ENCODE measurements at places on chromosomes 12 and 14.

DNA sequence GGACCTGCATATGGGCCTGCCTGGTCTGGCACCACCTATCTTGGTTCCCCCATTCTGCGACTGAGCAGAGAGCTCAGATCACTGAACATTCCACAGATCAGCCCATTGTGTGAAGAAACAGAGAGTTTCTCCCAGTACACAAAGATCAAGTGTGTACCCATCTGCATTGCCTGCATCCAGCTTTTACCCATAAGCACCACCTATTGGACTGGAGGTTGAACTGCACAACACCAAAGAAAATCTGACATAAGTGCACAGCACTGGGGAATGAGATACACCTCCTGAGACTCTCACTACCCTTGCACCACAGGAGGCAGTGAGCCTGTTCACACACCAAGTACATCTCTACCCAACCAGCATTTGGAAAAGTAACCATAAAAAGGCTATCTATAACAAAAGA lies 362.6 kb upstream of the CLEC14A start:
- no peak for DNase-seq

GRCh38 chr12:76190299-76190698 lies 105.8 kb upstream of the NAP1L1 start:
- no peak for DNase-seq

DNA sequence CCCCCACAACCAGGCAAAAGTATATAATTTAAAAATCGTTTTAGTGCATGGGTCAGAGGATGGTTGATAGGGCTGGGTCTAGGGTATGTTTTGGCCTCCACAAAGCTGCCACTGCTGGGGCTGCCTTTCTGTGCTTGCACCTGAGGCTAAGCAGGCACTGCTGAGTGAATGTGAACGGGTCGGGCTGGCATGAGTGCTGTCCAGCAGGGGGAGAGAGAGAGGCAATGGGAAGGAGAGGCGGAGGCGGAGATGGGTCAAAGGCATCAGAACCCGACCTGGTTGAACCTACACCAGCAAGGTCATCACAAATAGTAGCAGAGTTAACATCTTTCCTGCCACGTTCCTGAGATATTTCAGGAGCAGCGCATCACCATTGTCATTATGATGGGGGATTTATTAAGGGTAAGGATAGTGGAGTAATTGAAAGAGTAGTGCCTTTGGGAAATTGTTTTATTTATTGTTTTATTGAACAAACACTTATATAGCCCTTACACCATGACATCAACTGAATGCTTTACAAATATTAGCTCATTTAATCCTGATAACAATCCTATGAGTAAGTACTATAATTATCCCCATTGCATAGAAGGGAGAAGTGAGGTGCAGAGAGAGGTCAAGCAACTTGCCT lies 5.8 kb upstream of the NRXN3 start:
- peak; percentile 11 for DNase-seq

- no peak for DNase-seq
These were observed 11.5 kb downstream of the ADAMTS20 start for GRCh38 chr12:43540470-43540869.

DNA sequence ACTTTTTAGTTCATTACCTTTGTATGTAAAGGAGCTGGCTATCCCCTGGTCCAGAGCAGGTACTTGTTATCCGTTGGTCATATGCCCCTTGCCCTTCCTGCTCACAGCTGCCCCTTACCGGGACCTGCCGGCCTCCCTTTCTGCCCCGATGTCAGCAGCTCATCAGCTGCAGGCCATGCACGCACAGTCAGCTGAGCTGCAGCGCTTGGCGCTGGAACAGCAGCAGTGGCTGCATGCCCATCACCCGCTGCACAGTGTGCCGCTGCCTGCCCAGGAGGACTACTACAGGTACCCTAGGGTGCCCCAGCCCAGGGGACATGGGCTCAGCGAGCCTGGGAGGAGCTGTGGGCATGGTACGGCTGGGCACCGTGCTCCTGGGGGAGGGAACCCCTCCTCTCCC lies 2.3 kb upstream of the RNU7-1 start:
- DNase-seq: no peak

GRCh38 chr12:2231956-2232355 lies 179.2 kb downstream of the CACNA1C start:
- DNase-seq: no peak

- no peak for DNase-seq
These were observed 211.8 kb downstream of the CRADD start for GRCh38 chr12:93888964-93889363.

DNA sequence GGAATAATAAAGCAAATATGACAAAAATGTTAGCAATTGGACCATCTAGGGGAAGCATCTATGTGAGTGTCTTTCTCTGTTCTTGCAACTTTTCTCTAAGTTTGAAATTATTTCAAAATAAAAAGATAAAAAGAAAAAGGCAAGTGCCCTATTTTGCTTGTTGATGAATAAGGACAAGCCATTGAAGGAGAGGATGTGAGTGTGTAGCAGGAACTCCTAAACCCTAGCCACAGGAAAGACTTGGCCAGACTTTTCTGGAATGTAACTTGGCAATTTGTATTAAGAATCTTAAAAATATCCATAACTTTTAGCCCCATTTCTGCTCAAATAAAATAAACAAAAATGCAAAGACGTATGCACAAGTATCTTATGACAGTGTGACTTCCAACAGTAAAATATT lies 279.4 kb downstream of the CACNA1C start:
- no peak for DNase-seq

DNA sequence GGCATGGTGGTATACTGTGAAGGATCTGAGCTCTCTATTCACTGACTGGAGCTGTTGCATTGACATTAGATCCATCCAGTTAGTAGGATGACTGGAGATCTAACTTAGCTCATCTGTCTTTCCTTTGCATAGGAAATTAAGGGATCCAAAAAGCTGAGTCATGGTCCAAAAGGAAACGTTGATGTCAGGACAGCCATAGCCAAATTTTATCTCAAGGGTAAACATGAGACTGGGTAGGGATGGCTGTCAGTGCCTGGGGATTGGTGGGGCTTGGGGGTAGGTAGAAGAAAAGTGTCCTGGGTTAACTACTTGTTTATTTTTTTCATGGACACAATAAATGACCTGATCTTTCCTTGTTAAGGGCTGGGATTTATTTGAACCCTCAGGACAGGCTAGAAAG lies 4.6 kb downstream of the FAM177A1 start:
- DNase-seq: no peak

- peak; percentile 6 for DNase-seq
These were observed 137.0 kb upstream of the LMNTD1 start for GRCh38 chr12:25689996-25690501.

- DNase-seq: no peak
These were observed 13.6 kb downstream of the KCNH3 start for GRCh38 chr12:49552425-49552824.
